ENCODE measurements at places on chromosomes 3 and 15. TPM values are rescaled to one million over a fixed set of nuclear protein-coding genes. Genes with fewer than 3 reads are reported as not detected.

IL17RB gene
- not detected for total RNA-seq

FGD5 gene
- total RNA-seq: 0.59 TPM

ABCC5 gene
- total RNA-seq: 33.7 TPM

GALNT15 gene
- total RNA-seq: 9.5 TPM

CHRD gene
- 0.55 TPM for total RNA-seq

MASP1 gene
- 25.5 TPM for total RNA-seq

ATP13A5 gene
- total RNA-seq: not detected

PAQR5 gene
- 0.09 TPM for total RNA-seq

CEP19 gene
- 2.5 TPM for total RNA-seq

SIDT1 gene
- not detected for total RNA-seq

SQOR gene
- 44.5 TPM for total RNA-seq

TIMP4 gene
- total RNA-seq: 1.8 TPM

NOX5 gene
- total RNA-seq: 0.30 TPM

SH3BP5 gene
- 15.7 TPM for total RNA-seq

ISL2 gene
- total RNA-seq: 1.8 TPM

SOX2 gene
- not detected for total RNA-seq

ANKRD63 gene
- total RNA-seq: not detected

SYNPR gene
- total RNA-seq: not detected

FAM98B gene
- total RNA-seq: 11.5 TPM

RFX7 gene
- 5.9 TPM for total RNA-seq

SLC51A gene
- total RNA-seq: not detected

RETNLB gene
- total RNA-seq: not detected

ROBO1 gene
- total RNA-seq: 111 TPM

VWA5B2 gene
- not detected for total RNA-seq

CPA3 gene
- not detected for total RNA-seq

OR5K2 gene
- not detected for total RNA-seq

SLC12A1 gene
- total RNA-seq: not detected

ZPLD1 gene
- total RNA-seq: 0.42 TPM

RUVBL1 gene
- total RNA-seq: 57.6 TPM

LARP6 gene
- 104 TPM for total RNA-seq

GRIP2 gene
- total RNA-seq: 0.09 TPM

TGM4 gene
- not detected for total RNA-seq

RASGRF1 gene
- total RNA-seq: not detected

All from smooth muscle cell of the umbilical artery (primary cell).